ENCODE measurements at places on chromosomes 3 and 15. TPM values are rescaled to one million over a fixed set of nuclear protein-coding genes. Genes with fewer than 3 reads are reported as not detected.

The COL6A6 gene
- polyA plus RNA-seq: not detected

The BCHE gene
- not detected for polyA plus RNA-seq

The MORC1 gene
- not detected for polyA plus RNA-seq

The CNTN3 gene
- polyA plus RNA-seq: not detected

The ATOSA gene
- 8.3 TPM for polyA plus RNA-seq

The PARL gene
- polyA plus RNA-seq: 130 TPM

The ACTC1 gene
- not detected for polyA plus RNA-seq

The ERICH6 gene
- polyA plus RNA-seq: not detected

The SCG3 gene
- polyA plus RNA-seq: not detected

The TM4SF18 gene
- polyA plus RNA-seq: not detected

The KNG1 gene
- not detected for polyA plus RNA-seq

The BNC1 gene
- polyA plus RNA-seq: not detected

The COL6A5 gene
- polyA plus RNA-seq: not detected

The IP6K2 gene
- 43.0 TPM for polyA plus RNA-seq

The GCNT3 gene
- polyA plus RNA-seq: not detected

The IQCF5 gene
- polyA plus RNA-seq: not detected

The SOX14 gene
- not detected for polyA plus RNA-seq

The GOLGA8S gene
- polyA plus RNA-seq: not detected

The CPN2 gene
- polyA plus RNA-seq: not detected
